ENCODE measurements at places on chromosomes 3 and 15. TPM values are rescaled to one million over a fixed set of nuclear protein-coding genes. Genes with fewer than 3 reads are reported as not detected.
A peak's percentile ranks its signal among the peaks of the same experiment; 100 is the strongest.

SEMA3F gene
- total RNA-seq, result 9.1 TPM

TARS3 gene
- total RNA-seq, result 15.9 TPM

ETV5 gene
- 9.9 TPM for total RNA-seq

FBXW12 gene
- 6.0 TPM for total RNA-seq

FAM3D gene
- not detected for total RNA-seq

TUBGCP5 gene
- total RNA-seq, result 22.4 TPM

TMCC1 gene
- 45.3 TPM for total RNA-seq

ITPR1 gene
- 251 TPM for total RNA-seq

NEK10 gene
- 4.6 TPM for total RNA-seq

PRR20G gene
- 3.9 TPM for total RNA-seq

CCR1 gene
- total RNA-seq, result 11.1 TPM

GLT8D1 gene
- total RNA-seq, result 100 TPM

DNA sequence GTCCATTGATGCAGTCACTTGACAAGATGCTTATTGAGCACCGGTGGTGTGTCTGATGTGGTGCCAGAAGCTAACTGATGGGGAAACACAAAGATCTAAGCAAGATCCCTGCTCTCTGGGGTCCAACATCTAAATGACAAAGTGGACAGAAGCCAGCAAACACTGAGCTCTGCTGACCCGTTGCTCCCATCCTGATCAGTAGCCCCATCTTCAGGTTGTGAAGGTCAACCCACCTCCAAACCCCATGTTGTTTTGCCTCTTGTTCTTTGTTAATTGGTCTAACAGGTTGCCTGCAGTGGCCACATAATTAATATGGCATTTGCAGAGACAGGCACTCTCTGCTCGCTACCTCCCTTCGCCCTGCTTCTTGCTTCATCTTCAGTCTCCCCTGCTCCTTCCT lies 21.5 kb upstream of the GLCE start:
- DNase-seq, result no peak

- DNase-seq, result peak; percentile 49
Observed at GRCh38 chr3:180871901-180872300, 40.6 kb upstream of the FXR1 start.

DNA sequence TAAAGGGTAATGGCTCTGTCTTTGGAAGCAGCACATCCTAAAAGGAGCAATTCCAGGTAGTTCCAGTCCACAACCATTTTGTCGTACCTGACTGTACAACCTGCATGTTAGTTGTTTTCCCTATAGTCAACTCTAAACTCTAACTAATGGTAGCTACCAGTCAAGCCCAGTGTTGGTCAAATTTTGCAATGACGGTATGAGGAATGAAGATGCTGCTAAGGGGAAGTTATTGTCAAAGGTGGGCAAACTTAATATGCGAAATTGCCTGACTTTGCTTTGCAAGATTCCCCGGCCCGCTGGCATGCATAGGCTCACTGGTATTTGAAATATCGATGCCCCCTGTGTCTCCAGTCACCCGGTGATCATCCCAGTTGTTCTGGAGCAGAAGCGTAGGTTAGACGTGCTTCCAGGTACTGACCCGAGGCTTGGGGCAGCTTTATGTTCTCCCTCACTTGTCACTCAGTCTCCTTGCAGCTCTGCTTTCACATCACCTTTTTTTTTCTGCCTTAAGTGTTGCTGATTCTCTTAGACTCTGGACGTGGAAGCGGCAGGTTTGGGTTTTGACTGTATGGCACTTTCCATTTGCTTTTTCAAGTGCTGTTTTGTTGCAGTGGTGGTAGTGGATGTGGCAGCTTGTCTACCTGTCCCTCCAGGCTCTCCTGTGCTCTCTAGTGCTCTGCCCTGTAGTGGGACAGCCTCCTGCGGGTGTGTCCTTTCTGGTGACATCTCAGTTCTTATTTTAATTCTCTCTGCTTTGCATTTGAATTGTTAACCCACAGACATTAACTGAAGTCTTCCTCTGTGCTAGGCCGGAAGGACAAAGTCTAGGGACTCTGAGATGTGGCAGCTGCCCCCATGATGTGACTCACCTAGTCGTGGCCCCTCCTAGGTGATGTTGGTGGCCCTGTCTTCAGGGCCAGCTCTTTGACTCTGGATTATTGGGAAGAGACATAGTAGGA lies 95.8 kb upstream of the UMPS start:
- no peak for DNase-seq

- DNase-seq, result no peak
Observed at GRCh38 chr3:197010556-197011351, 18.9 kb downstream of the MELTF start.

DNA sequence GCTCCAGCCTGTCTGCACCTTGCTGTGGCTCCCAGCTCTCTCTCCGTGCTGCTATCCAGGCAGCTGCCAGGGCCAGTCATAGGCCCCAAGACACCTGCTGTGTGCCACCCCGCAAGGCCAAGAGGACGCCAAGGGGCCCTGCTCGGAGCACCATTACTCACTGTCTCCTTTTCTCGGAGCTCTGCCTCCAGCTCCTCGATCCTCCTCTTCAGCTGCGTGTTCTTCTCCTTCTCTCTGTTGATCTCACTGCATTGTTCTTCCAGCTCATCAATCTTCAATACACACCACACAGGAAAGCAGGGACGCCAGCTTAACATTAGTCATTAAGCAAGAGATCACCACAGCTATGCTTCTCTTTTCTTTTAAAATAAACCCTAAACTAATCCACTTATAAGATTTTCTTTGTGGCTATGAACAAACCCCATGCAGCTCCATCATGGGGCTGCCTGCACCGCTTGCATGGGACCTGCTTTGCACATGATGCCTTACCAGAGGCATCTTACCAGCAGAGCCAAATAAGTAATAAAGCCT lies 42.6 kb downstream of the WHAMM start:
- no peak for DNase-seq

DNA sequence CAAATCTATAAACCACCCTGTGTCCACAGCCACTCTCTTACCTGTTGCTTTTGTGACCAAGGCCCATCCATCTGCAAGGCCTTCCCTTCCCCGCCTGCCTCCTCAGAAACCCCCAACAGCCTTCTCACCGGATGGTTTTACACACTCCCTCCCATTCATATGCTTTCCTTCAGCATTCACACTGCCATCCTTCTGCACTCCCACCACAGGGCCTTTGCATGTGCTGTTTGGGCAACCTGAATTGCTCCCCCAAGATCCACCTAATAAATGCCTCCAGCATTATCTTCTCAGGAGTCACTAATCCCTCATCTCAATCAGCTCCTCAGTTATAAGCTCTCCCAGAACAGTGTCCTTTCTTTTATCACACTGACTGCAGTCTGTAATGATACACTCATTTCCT lies 6.0 kb downstream of the CLEC3B start:
- no peak for DNase-seq

DNA sequence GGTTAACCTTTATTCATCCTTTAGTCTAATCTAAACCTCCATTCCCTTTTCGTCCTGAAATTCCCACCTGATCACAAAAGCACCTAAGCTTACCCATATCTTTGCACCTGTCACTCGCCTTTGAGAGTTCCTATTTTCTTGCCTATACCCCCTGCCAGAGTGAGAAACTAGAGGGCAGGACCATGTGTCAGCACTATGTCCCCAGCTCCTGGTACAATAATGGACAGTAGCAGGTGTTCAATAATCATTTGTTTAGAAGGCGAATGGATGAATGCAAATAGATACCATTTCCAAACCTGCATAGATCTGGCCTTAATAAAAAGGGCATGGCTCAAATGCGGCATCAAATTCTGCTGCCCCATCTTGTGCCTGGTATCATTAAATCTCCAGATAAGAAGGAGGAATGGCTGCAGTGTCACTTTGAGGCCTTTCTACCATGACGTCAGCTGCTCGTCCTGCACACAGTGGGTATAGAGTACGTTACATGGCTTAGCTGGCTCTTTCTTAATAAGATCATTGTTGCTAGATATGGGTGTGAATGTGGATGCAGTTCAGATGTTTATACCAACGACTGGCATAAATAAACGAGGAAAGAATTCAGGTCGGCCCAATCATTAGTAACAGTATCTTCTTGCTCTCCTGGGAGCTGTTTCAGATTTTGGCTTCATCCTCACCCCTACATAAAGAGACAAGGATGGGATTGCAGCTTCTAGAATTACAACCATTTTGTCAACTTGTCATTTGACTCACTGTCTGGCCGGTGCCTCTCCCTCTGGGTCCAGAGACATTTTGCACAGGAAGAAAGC lies 148.7 kb downstream of the RORA start:
- DNase-seq, result no peak

GRCh38 chr15:60458721-60459120 lies 20.2 kb downstream of the ICE2 start:
- no peak for DNase-seq

- no peak for DNase-seq
Observed at GRCh38 chr15:36278219-36278618, 301.2 kb upstream of the CDIN1 start.

DNA sequence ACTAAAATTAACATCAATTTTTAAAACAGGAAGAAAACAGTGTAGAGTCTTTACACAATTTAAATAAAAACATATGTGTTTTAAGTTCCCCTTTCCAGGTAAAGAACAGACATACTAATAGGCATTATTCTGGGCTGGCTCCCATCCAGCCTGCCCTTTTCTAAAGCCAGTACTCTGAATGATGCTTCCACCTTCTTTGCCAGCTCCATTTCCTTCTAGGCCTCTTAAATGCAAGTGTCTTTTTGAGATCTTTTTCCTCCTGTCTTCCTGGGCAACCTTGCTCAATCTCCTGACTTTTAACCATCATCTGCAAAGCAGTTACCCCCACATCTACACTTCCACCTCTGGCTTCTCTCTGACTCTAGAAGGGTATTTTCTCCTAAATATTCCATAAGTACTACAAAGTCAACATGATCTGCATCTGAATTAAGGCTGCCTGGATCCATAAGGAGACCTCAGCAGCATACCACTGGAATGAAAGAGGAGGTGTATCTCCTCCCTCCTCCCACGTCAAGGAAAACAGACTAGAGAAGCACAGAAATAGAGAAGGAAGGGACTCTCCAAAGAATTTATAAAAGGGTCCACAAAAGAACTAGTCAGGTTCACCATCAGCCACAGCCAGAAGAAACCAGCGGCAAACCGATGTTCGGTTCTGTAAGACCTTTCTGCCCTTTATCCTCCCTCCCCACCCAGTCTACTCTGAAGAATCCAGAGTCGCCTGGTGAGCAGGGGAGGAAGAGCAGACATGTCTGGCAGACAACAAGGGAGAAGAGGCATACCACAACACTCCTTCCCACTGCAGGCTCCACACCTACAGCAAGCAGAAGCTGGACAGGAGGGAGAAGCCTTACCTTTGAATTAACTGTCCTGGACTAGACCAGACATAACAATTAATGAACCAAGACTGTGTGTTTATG lies 47.1 kb downstream of the GOLIM4 start:
- DNase-seq, result no peak

DNA sequence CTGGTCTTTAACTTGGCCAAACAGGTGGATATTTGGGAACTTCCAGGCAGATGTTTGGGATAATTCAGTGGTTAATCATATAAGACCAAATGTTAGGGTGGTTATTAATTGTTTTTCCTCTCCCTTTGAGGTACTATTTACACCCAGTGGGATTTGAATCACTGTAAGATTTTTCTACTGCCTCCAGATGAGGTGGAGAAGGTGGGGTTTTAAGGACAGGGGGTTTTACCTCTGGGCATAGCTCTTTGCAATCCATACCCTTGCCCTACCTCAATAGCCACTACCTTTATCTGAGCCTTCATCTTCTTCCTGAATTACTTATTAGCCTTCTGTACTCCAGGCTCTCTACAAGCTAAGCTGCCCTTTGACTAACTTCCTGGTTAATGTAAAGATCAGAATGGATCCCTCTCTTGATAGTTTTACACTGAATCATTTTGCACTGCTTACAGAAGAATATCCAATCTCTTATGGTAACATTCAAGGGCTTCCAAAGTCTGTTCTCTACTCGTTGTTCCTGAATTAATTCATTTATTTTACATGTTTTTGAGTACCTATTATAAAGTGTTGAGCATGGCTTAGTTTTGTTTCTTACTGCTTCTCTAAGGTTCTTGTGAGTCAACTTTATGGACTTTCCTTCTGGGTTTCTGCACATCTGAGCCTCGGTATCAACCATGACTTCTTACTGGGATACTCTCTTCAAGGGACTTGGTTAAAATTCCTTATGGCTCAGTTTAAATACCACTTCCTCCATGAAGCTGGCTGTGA lies 331.2 kb upstream of the TBL1XR1 start:
- no peak for DNase-seq

GRCh38 chr3:55774856-55775255 lies 287.8 kb upstream of the WNT5A start:
- DNase-seq, result no peak

GRCh38 chr3:188272481-188273372 lies 118.8 kb downstream of the LPP start:
- DNase-seq, result no peak

- DNase-seq, result no peak
Observed at GRCh38 chr3:170493712-170494182, 75.1 kb downstream of the CLDN11 start.

- DNase-seq, result no peak
Observed at GRCh38 chr3:102529452-102529851, 94.6 kb downstream of the ZPLD1 start.

- no peak for DNase-seq
Observed at GRCh38 chr15:67724691-67725375, 100.5 kb upstream of the SKOR1 start.

- DNase-seq, result no peak
Observed at GRCh38 chr3:191363221-191363620, 32.9 kb upstream of the UTS2B start.

DNA sequence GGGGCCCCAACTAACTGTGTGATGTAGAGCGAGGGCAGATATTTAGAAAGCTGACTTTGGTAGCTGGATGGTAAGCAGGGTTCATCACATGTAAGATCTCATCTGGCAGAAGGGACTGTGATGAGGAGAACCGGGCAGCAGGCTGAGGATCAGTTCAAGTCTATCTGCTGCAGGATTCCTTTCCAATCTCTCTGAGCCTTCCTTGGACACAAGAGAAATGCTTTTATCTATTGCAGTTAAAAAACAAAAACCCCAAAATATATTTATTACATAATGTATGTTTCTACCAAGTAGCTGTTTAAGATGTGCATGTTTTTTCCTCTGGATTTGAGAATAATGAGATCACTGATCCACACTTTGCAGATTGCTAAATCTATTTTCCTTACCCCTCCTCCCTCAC lies 411.5 kb downstream of the RAP2B start:
- DNase-seq, result peak; percentile 92

Data from umbilical cord (tissue), 2 donors.